Activated CD4-positive, alpha-beta T cell treated with anti-CD3 and anti-CD28 coated beads, Interleukin-2, amount 10 ng/mL, durations not matched to agents 24 days and 14 days (primary cell): ENCODE measurements at places on chromosomes 1 and 21. TPM values are rescaled to one million over a fixed set of nuclear protein-coding genes. Genes with fewer than 3 reads are reported as not detected.
A peak's percentile ranks its signal among the peaks of the same experiment; 100 is the strongest.

DNA sequence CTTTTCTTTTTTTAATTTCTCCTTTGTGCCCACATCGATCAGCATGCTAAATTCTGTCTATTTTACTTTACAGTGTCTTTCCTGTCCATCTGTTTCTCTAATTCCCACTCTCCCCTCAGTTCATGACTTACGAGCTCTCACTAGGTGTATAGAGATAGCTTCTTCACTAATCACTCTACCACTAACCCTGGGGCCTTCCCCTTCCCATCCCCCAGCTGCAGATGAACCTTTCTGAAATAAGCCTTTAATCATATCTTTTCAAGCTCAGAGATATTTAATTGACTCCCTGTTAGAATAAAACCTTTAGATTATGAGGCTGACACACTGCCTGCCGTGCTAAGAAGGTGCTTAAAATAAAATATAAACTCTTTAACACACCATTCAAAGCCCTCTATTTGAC is 66.3 kb upstream of the BMP8A start:
- H3K36me3 ChIP-seq = peaks cover 54% of the 10 kb centered on the region
- H3K4me1 ChIP-seq = peaks cover 6% of the 10 kb centered on the region
- H3K27ac ChIP-seq = no peak overlapping the region
- no peak overlapping the region for H3K4me3 ChIP-seq
- H3K27me3 ChIP-seq = no peaks in the 10 kb centered on the region

GRCh38 chr1:27887215-27888021 is 15.1 kb downstream of the THEMIS2 start:
- peak; percentile 88 for DNase-seq
- peaks cover 76% of the 10 kb centered on the region for H3K4me1 ChIP-seq
- peak overlapping the region; percentile 90 for H3K27ac ChIP-seq
- H3K27me3 ChIP-seq = no peaks in the 10 kb centered on the region

DNA sequence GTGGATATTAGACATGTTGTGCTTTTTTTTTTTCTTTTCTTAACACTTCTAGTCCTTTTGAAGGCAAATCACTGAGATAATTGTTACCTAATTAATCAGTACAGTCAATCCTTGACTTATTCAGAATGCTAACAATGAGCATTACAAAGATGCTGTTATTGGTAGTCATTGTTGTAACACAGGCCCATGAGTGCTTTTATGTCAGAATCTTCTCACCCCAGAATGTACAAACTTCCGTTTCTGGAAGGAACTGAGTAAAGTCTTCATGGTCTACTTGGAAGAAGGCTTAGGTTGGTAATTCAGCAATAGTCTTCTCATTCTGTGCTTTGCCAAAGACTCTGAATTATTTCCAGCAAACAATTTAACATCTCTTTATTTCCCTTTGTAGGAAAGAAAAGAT is 3.1 kb downstream of the KCNK1 start:
- DNase-seq = no peak
- H3K27ac ChIP-seq = no peak overlapping the region
- H3K36me3 ChIP-seq = no peaks in the 10 kb centered on the region
- H3K27me3 ChIP-seq = peaks cover 47% of the 10 kb centered on the region
- H3K4me1 ChIP-seq = peaks cover 8% of the 10 kb centered on the region

- H3K4me1 ChIP-seq = peaks cover 11% of the 10 kb centered on the region
- DNase-seq = peak; percentile 88
- no peak overlapping the region for H3K27ac ChIP-seq
- peaks cover 6% of the 10 kb centered on the region for H3K27me3 ChIP-seq
- no peaks in the 10 kb centered on the region for H3K36me3 ChIP-seq
Measured at GRCh38 chr1:116910379-116911187, 867 bp downstream of the PTGFRN start.

DNA sequence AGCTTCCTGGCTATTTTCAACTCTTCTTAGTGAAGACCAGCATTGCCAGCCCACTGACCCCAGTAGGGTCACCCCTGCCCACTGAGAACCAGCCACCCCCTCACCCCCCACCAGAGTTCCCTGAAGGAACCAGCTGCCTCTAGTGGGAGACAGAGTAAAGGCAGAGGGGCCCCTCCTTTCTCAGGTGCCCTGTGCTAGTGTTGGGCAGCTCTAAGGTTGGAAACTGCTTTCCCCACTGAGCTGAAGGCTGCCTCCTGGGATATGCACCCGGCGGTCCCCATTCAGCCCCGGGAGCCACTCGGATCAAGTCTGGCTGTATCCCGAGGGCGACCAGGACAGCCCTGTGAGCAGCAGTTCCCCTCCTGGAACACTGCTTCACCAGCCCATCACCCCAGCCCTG is 111.0 kb downstream of the PGBD5 start:
- H3K4me1 ChIP-seq = peaks cover 3% of the 10 kb centered on the region
- no peak for DNase-seq
- H3K4me3 ChIP-seq = no peak overlapping the region
- no peak overlapping the region for H3K27ac ChIP-seq
- peaks cover 10% of the 10 kb centered on the region for H3K27me3 ChIP-seq
- no peaks in the 10 kb centered on the region for H3K36me3 ChIP-seq

DNA sequence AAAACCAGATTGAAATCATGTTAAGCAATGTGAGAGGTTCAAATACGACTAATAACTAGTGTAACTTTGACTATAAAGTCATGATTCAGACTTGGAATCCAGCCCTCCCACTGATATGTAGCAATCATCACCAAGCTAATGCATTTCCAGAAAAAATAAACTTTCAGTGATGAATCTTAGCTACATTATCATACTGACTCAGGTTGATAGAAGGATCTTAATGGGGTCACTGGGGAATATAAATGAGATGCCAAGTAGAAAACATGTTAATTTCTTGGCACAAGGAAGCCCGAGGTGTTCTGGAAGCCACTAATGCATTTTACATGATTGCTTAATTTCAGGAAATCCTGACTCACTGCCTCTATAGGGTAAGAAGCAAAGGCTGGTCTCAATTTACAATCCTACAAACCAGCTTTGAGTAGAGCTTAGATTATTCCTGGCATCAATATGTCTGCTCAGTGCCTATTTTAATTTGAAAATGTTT is 67.7 kb downstream of the SELENOF start:
- no peaks in the 10 kb centered on the region for H3K4me1 ChIP-seq
- H3K36me3 ChIP-seq = no peaks in the 10 kb centered on the region
- DNase-seq = no peak
- no peak overlapping the region for H3K27ac ChIP-seq
- H3K4me3 ChIP-seq = no peak overlapping the region

DNA sequence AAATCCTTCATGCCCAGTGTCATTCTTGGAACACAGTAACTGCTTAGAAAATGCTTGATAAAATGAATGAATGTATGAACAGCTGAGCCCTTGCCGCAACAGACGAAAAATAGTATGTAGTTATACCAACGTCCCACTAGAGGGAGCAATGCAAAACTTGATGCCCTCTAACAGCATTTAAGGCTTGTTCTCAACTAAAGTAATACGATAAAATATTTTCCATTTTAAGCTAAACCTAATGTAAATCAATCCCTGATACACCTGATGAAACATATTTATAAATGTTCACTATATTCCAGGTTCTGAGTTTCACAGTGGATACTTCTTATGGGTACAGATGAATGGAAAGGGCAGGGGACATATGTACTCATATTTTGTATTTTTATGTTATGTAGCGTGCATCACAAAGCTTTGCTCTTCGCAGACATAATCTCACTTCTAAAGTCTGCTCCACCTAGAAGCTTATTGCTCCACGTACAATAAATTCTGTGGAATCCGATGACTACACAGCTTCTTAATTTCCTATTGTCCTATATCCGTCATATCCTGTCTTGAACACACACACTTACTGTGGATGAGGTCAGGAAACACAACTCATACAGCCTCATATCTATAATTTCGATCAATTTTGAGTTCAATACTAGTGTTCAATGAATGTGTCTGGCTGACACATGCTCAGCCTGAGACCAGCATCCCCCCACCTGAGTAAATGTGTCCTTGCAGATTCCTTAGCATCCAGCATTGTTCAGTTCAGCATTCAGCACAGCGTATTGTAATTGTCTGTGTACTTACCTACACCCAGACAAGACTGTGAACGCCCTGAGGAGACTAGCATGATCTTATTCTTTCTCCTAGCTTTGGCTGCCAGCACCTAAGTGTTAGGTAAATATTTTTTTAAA is 4.4 kb upstream of the UTP25 start:
- peaks cover 1% of the 10 kb centered on the region for H3K36me3 ChIP-seq
- H3K4me3 ChIP-seq = no peak overlapping the region
- DNase-seq = peak; percentile 73
- no peak overlapping the region for H3K27ac ChIP-seq

DNA sequence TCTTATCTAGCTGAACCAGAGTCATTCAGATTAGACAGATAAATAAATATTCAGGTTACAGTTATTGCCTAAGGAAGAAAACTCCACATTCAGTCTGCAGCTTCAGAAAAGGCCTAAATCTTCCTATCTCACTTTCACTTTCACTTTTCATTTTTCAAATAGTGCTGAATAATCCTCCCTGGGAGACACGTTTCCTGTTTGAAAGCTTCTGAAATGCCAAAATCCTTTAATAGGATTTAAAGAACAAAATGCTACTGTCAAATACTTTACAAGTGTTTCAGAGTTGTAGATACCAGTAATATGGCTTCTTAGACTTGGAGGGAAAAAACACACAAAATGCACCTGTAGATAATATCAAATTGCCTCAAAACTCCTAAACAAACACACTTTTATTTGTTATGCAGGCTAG is 3.9 kb downstream of the PSMB2 start:
- H3K4me1 ChIP-seq = peaks cover 25% of the 10 kb centered on the region
- peaks cover 34% of the 10 kb centered on the region for H3K36me3 ChIP-seq
- H3K27me3 ChIP-seq = no peaks in the 10 kb centered on the region

- no peaks in the 10 kb centered on the region for H3K27me3 ChIP-seq
- no peak for DNase-seq
- H3K36me3 ChIP-seq = no peaks in the 10 kb centered on the region
- H3K27ac ChIP-seq = no peak overlapping the region
Measured at GRCh38 chr1:17158961-17159360, 39.7 kb upstream of the PADI2 start.

- no peak overlapping the region for H3K4me3 ChIP-seq
- H3K27me3 ChIP-seq = no peaks in the 10 kb centered on the region
- peak overlapping the region; percentile 37 for H3K27ac ChIP-seq
Measured at GRCh38 chr1:67264152-67264551, 43.5 kb upstream of the IL12RB2 start.

DNA sequence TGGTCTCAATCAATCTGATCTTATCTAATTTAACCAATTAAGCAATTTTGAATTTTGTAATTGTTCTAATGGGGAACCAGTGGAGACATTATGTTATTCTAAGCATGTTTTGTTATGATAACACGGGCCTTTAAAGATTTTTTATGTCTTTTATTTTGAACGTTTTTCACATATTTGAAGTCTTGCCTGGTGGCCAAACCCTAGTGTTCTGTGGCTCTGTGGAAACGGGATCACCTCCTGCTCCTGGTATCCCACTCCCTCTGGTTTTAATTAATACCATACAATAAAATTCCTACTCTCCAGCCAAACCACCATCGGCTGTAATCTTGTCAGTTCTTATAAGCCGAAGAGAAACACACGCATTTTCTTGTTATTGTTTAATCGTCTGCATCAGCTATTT is 22.9 kb upstream of the LMO4 start:
- H3K4me1 ChIP-seq = no peaks in the 10 kb centered on the region
- H3K27me3 ChIP-seq = peaks cover 19% of the 10 kb centered on the region
- H3K36me3 ChIP-seq = no peaks in the 10 kb centered on the region
- DNase-seq = no peak

DNA sequence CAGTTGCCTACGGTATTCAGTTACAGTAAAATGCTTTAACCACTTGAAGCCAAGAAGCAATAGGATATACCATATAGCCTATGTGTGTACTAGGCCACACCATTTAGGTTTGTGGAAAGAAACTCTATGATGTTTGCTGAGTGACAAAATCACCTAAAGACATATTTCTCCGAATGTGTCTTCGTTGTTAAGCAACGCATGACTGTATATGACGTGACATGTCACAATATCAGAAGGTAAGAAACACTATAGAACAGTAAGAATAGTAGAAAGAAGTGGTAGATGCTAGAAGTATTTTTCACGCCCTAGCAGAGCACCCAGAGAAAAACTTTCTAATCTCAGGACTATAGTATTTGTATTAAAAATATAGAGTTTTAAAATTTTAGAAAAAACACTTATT is 1188.2 kb upstream of the B3GALT2 start:
- no peaks in the 10 kb centered on the region for H3K4me1 ChIP-seq
- no peaks in the 10 kb centered on the region for H3K27me3 ChIP-seq
- no peak overlapping the region for H3K27ac ChIP-seq
- no peaks in the 10 kb centered on the region for H3K36me3 ChIP-seq
- no peak for DNase-seq

DNA sequence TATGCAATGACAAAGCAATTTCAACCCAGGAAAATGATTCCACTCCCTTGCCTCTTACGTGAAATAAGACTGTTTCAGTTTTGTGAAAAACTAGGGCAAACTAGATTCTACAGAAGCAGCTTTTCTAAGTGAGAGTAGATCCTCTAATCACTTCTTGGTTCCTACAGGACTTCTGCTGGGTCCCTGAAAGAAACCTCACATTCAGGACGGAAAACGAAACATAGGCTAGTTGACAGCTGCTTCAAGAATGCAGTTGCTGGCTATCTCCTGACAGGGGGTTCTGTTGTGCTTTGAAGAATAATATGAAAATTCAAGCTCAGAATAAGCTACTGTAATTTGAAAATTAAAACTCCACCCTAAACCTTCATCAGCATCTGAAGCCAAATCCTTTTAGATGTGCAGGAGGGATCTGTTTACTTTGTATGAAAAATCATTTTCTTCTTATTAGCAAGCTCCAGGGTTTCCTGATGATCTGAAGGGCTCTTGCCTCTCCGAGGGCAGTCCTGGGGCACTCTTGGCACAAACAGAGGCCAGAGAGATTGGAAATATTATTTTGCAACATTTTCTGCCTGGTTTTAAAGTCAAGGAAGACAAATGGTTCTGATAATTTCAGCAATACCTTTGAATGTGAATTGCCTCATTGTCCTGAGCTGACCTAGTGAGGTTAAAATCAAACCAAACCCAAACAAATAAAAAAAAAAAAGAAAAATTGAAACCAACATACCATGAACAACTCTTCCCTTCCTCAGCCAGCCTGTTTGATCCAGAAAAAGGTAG is 55.0 kb downstream of the NTMT2 start:
- H3K27me3 ChIP-seq = peaks cover 8% of the 10 kb centered on the region
- H3K27ac ChIP-seq = no peak overlapping the region
- no peaks in the 10 kb centered on the region for H3K36me3 ChIP-seq

DNA sequence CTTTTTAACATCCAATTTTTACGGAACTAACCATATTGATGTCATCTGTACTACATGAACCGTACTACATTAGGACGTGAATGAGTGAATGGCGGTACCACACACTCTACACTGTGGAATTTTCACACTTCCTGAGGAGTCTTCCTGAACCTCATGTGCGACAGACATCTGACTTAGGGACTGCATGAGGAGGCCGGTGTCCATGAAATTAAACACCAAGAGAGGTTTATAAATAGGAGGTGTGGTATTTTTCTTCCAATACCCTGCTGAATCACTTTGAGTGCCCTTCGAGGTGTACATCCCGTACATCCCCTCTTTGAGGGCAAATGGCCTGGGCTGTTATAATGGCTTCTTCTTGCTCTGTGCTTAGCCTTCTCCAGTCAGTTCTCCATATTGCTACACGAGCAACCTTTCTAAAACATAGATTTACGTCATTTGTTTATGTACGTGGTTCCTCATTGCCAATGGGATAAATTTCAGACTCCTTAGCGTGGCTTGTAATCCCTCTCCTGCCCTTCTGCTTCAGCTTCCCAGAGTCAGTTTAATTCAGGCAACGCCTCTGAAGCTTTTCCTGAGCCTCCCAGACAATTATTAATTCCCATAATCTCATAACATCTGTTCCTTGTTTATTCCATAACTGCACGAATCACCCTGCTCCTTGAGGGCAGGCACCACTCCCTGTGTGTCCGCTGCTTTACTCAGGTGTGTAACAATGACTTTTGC is 9.4 kb downstream of the ST3GAL3 start:
- DNase-seq = no peak
- no peak overlapping the region for H3K4me3 ChIP-seq
- no peaks in the 10 kb centered on the region for H3K36me3 ChIP-seq
- H3K27ac ChIP-seq = no peak overlapping the region

The TMEM200B gene
- 0.66 and 0.72 TPM in 2 replicates for total RNA-seq

The TEDDM1 gene
- total RNA-seq = not detected in 2 replicates

The OR2T34 gene
- not detected in 2 replicates for total RNA-seq

The FOXD3 gene
- total RNA-seq = not detected in 2 replicates
